Umbilical cord (tissue), 2 donors: ENCODE measurements at places on chromosomes 6 and 20.

- no peak for DNase-seq
Observed at GRCh38 chr20:42957018-42957703, 232.5 kb downstream of the PTPRT start.

DNA sequence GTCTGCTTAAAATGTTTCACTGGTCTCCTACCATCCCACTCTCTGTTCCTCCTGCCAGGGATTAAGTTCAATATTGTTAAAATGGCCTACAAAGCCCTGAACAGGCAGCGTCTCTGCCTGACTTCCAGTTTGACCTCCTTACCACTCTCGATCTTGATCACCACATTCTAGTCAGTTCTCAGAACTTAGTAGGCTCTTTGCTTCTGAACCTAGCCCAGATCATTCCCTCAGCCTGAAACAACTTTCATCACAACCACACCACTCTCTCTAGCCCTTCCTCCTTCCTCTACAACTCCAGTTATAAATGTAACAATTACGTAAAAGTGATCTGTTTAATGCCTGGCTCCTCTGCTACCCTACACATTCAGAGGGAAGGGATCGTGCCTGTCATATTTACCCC is 53.3 kb downstream of the ATG5 start:
- no peak for DNase-seq

- no peak for DNase-seq
Observed at GRCh38 chr6:73339340-73339739, 14.7 kb downstream of the DPPA5 start.

GRCh38 chr20:38957235-38957876 is 4.8 kb upstream of the DHX35 start:
- DNase-seq, result no peak

GRCh38 chr6:151425561-151425960 is 26.4 kb downstream of the RMND1 start:
- DNase-seq, result no peak

- DNase-seq, result peak; percentile 82
Observed at GRCh38 chr6:26571592-26572296, 25.0 kb upstream of the ABT1 start.

- no peak for DNase-seq
Observed at GRCh38 chr6:141426400-141426980, 706.2 kb upstream of the GJE1 start.

GRCh38 chr6:45965792-45966191 is 49.9 kb downstream of the CLIC5 start:
- peak; percentile 47 for DNase-seq

GRCh38 chr6:39821742-39822532 is 29.8 kb downstream of the DAAM2 start:
- peak; percentile 85 for DNase-seq

DNA sequence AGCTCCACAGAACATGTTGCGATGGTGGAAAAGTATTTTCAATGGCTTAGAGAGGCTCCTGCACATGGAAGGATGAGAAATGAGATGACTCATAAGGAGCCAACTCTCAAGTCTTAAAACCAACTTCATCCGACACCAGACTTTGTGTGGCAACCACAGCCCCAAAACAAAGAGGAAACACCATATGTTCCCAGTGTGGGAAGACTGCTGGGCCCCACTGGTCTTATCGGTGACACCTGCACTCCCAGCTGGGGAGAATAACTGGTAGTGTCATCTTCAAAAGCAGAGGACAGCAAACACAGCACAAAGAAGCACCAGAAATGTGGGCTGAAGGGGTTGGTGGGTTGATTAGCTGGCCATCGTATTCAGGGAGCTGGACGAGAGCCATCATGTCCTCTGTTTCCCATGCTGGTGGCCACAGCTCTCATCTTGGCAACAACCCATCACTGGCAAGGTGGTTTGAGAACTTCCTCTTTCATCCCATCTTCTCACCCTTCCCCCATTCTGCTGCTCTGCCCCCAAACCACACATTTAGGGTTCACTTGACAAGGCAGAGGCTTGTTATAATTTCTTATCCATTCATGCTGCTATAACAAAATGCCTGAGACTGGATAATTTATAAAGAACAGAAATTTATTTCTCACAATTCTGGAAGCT is 46.0 kb upstream of the TASP1 start:
- no peak for DNase-seq

GRCh38 chr6:110662490-110663211 is 152.6 kb downstream of the CDK19 start:
- DNase-seq, result peak; percentile 61

- DNase-seq, result peak; percentile 64
Observed at GRCh38 chr6:158283304-158283980, 28.8 kb upstream of the TULP4 start.

GRCh38 chr20:1893721-1894470 is 1.3 kb upstream of the SIRPA start:
- peak; percentile 32 for DNase-seq

DNA sequence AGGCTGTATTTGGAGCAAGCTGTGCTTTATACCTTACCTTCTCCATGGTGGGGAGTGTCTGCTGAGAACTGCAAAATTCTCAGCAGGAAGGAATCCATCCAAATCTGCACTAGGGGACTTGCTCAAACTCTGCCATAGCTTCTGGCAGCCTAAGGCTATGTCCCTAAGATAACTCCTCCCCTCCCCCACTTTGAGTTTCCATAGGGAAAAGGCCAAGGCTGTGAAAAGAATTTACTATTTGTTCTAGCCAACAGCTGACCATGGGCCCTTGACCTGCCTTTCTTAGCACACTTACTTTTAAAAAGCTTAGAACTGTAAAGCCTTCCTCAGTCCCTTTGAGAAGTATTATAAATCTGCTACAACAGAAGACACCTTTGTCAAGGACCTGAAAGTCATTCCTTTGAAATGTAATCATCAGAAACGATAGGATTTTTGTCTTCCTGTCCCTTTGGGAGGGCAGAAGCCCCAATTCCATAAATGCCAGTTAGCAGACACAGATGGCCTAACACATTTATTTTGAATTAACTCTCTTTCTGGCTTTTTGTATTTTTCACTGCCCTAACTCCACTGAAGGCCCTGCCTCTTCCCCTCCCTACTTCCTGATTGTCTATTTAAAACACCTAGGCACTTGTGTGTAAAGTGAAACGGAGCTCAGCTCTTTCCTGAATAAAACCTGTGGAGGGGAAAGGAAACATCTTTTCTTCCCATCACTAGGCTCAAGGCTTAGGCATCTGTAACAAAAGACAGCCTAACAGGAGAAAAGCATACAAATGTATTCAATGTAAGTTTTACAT is 157.1 kb downstream of the AKAP7 start:
- no peak for DNase-seq

DNA sequence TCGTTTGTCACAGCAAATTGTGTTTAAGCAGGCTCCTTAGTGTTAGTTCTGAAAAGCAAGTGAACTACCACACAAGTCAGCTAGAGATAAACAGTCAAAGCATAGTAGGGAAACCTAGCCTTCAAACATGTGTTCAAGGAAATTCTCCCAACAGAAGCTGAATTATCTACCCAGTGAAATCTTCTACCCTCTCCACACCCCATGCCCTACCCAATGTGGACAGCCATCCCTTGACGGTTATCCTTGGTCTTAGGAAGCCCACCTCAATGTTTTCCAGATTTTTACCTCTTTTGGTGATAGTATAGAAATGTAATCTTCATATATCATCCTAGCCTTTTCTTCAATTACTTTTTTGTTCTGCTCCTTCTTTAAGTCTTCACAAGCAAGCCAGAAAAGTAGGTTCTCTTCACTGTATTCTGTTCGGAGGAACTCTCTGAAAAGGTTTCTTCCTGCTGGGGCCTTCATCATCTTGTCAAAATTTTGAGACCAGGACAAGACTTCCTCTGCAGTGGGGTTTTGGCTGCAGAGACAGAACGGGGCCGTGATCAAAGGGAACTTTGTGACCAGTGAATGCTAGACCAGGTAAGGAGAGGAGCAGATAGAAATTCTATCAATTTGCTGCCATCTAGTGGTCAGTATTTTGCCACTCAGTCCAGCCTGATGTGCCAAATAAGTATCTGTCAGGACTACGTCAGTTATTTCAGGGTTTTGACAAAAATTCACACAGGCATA is 21.6 kb upstream of the MTRF1L start:
- peak; percentile 61 for DNase-seq

- DNase-seq, result no peak
Observed at GRCh38 chr20:50322703-50323131, 132.1 kb downstream of the CEBPB start.

DNA sequence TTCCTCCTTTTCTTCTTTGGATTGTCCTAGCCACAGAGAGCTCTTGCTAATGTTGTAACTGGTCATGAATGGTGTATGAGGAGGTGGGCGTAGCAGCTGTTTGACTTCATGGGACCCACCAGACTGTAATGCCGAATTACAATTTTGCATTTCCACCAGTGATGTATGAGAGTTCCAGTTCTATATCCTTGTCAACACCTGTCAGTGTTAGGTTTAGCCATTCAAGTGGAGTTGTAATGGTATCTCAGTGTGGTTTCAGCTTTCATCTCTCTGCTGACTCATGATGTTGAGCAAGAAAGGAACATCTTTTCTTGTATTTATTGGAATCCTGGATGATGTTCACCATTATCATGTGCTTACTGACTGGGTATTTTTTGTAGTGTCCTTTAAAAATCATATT is 5.1 kb downstream of the IGF2R start:
- peak; percentile 21 for DNase-seq

GRCh38 chr20:16505894-16506293 is 67.4 kb downstream of the KIF16B start:
- DNase-seq, result no peak

- DNase-seq, result peak; percentile 59
Observed at GRCh38 chr6:165010556-165011535, 298.6 kb downstream of the C6orf118 start.

DNA sequence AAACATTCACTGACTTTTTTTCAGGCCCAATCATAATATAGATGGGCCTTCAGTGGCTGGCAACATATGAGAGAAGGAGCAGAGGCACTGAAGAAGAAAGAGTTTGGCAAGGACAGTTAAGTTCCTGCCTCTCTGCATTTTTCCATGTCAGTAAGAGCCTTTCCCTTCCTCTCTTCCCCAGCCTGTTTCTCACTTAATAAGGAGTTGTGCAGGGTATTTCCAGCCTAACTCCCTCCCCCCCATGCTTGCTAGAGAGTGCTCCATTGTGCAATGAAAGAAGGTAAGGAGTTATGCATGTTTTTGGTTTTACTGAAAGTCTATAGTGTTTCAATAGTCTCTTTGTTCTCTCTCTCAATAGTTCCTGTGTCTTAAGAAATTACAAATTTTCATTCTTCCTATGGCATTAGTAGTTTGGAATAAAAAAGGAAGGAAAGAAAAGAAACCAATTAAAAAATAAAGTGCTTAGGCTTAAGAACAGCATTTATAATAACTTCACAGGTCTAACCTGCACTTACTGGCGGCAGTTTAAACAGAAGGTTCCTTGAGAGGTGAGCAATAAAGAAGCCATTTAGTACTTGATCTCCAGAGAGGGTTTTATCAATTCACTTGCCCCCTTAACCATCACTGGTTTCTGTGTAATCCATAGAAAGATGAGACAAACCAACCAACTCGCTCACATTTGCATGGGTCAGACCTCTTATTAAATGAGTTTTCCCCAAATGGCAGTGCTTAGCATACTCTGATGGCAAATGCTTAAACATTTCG is 251.1 kb downstream of the PTPRT start:
- peak; percentile 46 for DNase-seq

DNA sequence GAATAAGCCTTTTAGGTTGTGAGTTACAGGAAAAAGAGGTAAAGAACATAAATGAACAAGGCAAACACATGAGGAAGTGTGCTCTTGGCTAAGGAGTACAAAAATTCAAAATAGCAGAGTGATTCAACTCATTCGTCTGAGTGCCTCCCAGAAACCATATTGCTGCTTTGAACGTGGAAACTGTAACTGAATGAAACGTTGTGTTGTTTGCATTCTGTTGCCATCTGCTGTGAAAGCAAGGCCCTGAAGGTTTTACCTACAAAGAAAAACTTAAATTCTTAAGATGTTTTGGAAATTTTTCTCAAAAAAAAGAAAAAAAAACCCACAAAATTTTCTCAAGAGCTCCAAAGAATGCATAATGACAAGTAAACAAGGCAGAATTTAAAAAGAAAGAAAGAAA is 375.4 kb upstream of the HS3ST5 start:
- DNase-seq, result no peak

DNA sequence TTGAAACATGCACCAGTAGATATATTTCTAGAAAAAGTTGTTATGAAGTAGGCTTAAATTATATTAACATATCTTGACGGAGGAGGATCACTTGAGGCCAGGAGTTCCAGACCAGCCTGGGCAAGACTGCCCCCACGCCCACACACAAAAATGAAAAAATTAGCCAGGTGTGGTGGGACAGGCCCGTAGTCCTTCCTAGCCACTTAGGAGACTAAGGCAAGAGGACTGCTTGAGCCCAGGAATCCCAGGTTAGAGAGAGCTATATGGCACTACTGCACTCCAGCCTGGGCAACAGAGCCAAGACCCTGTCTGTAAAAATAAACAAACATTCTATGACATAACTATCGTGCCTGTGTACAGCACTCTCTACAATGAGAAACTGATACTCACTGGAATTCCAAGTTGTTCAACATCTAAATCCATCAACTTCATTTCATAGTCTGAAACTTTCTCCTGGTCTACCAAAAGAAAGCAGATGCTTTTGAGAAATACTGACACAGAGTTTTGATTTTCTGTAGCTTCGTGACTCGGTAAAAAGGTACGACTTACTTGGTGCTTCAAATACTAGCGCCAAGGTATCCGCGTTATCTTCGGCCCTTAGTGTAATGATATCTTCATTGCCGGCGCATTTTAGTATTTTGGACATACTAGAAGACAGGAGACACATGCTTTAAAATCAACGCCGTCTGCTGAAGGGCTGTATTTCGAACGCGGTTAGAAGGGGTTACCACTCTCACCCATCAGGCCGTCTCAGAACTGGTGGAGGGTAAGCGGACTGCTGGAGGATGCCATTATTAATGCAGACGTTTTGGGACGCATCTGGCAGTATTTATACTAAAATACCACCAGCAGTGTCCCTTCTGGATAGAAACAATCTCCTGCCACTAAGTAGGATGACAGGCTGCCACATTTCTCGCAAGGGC is 1.3 kb downstream of the PCNA start:
- DNase-seq, result no peak

- DNase-seq, result no peak
Observed at GRCh38 chr6:56649053-56649769, 6.5 kb upstream of the DST start.

DNA sequence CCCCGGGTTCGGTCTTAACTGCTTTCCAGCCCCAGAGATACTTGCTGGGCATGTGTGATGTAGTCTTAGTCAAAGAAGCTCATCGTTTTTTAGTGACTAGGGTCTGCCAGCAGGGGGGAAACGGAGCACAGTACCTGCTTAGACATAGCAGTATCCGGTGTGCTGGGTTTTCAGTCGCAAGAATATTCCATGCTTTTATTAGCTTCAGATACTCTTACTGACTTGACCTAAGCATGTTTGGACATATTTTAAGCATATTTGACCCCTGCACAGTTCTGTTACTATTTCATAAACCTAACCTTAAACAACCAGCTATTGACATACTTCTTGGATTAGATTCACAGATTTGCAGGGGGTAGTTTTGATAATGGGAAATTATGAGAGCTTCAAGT is 3.0 kb downstream of the E2F3 start:
- peak; percentile 52 for DNase-seq

DNA sequence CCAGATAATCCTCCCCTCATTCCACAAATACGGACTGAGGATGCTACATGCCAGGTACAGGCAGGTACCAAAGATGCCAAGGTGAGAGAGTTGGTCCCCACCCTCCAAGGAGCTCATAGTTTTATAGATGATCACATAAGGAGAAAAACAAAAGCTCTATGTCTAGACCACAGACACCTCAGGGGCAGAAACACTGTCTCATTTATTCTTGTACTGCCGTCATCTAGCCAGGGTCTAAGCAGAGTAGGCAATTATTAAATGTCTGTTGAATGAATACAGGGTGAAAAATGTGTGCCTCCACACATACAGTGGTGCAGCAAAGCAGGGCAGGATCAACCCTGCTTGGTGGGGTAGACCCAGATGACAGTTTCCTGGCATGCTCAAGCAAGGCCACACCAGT is 439.8 kb upstream of the JARID2 start:
- no peak for DNase-seq
